ENCODE measurements at places on chromosomes 6 and 20.
A peak's percentile ranks its signal among the peaks of the same experiment; 100 is the strongest.

DNA sequence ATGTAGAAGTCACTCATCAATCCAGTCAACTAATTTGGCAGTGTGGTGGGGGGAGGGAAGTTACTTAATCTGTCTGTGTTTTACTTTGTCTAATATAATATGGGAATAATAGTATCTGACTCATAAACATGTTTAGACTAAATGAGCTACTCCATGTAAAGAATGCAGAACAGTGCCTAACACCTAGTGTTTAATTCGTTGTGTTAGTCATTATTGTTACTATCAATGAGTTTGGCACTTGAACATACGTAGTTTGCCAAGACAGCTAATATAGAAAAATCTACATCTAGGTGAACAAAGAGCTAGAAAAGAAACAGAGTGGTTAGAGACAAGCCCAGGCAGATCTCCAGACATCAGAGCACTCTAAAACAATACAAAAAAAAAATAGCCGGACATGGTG lies 49.1 kb downstream of the IRAK1BP1 start:
- no peaks in the 10 kb centered on the region for H3K27me3 ChIP-seq
- H3K4me1 ChIP-seq, result no peaks in the 10 kb centered on the region
- H3K36me3 ChIP-seq, result no peaks in the 10 kb centered on the region
- H3K27ac ChIP-seq, result no peak overlapping the region
- DNase-seq, result no peak
- no peak overlapping the region for H3K4me3 ChIP-seq

- H3K27ac ChIP-seq, result no peak overlapping the region
- H3K4me1 ChIP-seq, result no peaks in the 10 kb centered on the region
- no peak overlapping the region for H3K4me3 ChIP-seq
- DNase-seq, result no peak
Measured at GRCh38 chr6:165577556-165577955, 85.5 kb downstream of the PDE10A start.

DNA sequence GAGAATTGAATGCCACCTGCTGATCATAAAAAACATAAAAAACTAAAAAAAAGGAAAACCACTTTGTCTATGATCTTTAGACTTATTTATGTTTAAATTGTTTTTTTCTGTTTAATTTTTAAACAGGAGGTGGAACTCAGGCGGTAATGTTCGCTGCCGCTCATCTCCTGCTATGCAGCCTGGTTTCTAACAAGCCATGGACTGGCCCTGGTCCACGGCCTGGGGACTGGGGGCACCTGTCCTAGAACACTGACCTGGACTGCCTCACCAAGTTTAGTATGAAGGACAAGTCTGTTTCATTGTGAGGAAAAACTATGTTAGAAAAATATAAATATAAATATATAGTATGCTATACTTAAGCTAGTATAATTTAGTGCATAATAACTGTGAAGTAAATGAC lies 27.0 kb upstream of the IFNGR1 start:
- no peaks in the 10 kb centered on the region for H3K36me3 ChIP-seq
- no peak overlapping the region for H3K27ac ChIP-seq
- no peaks in the 10 kb centered on the region for H3K4me1 ChIP-seq

- no peak overlapping the region for H3K4me3 ChIP-seq
- H3K27ac ChIP-seq, result no peak overlapping the region
- H3K4me1 ChIP-seq, result peaks cover 9% of the 10 kb centered on the region
- H3K27me3 ChIP-seq, result peaks cover 13% of the 10 kb centered on the region
- H3K36me3 ChIP-seq, result no peaks in the 10 kb centered on the region
Measured at GRCh38 chr20:62644802-62645496, 2.6 kb downstream of the SLCO4A1 start.

DNA sequence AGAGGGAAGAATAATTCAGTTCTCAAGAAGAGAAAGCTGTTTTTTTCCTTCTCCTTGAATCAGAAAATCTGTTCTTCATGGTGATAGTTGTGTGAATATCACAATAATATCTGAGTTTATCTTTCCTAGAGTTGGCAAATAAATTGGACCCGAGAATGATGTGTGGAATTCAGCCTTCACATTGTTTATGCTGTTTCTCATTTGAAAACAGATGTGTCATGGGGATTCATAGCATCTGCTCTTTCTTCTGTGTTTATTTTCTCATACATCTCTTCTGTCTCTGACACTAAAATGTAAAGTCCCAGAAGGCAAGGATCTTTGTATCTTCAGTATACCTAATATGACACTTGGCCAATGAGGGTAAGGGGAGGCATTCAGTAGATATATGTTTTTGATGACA lies 103.6 kb upstream of the SGK1 start:
- H3K27ac ChIP-seq, result no peak overlapping the region
- H3K4me3 ChIP-seq, result no peak overlapping the region
- H3K4me1 ChIP-seq, result peaks cover 3% of the 10 kb centered on the region
- no peak for DNase-seq
- H3K36me3 ChIP-seq, result no peaks in the 10 kb centered on the region
- no peaks in the 10 kb centered on the region for H3K27me3 ChIP-seq

DNA sequence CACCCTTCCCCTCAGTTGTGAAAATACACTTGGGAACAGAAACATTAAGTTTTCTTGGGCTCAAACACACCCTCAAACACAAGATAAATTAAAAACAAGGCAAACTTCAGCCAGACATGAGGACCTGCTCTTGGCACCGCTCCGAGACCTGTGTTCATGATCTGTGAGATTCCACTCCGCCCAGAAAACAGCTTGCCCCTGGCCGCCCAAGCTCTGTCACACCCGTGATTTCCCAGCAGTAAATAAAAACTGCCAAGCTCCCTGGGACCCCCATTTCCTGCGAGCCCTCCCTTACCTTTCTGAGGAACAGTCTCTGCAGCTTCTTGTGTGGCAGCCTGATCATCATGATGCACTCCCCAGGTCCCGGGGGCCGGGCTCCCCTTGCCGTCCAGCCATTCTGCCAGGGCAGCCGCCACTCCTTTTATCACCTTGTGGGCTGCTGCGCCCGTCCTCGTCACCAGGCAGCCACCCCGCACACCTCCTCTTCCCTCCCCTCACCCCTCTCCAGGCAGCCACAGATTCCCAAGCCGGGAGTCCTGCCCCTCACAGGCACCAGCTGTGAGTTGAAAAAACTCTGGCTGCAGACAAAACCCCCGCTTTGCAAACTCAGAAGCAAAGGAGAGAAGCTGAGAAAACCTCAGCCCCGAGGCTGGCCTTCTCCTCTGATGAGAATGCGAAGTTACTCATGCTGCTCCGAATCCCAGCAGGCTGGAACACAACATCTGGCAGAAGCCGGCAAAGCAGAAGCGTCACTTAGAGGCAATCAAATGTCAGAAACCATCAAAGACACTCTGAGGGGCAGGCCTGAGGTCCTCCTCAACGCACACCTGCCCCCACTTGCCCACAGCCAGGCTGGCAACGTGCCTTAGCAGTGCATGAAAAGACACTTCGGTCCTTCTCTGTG lies 130.4 kb upstream of the RPS6KA2 start:
- H3K36me3 ChIP-seq, result no peaks in the 10 kb centered on the region
- no peaks in the 10 kb centered on the region for H3K4me1 ChIP-seq
- H3K27ac ChIP-seq, result no peak overlapping the region

- no peak overlapping the region for H3K4me3 ChIP-seq
- peaks cover 4% of the 10 kb centered on the region for H3K27me3 ChIP-seq
- no peaks in the 10 kb centered on the region for H3K4me1 ChIP-seq
- H3K36me3 ChIP-seq, result no peaks in the 10 kb centered on the region
- H3K27ac ChIP-seq, result peak overlapping the region; percentile 58
Measured at GRCh38 chr20:46928580-46929132, 34.0 kb downstream of the EYA2 start.

- H3K36me3 ChIP-seq, result no peaks in the 10 kb centered on the region
- H3K27me3 ChIP-seq, result no peaks in the 10 kb centered on the region
- no peak overlapping the region for H3K4me3 ChIP-seq
Measured at GRCh38 chr6:130720076-130720715, 107.0 kb upstream of the SMLR1 start.

- H3K4me1 ChIP-seq, result peaks cover 11% of the 10 kb centered on the region
- peak overlapping the region; percentile 72 for H3K27ac ChIP-seq
- no peaks in the 10 kb centered on the region for H3K27me3 ChIP-seq
- peaks cover 3% of the 10 kb centered on the region for H3K36me3 ChIP-seq
- peak; percentile 68 for DNase-seq
Measured at GRCh38 chr20:44728801-44729443, 13.8 kb downstream of the CCN5 start.
